ENCODE measurements at places on chromosomes 3 and 15. TPM values are rescaled to one million over a fixed set of nuclear protein-coding genes. Genes with fewer than 3 reads are reported as not detected.

- H3K4me3 ChIP-seq = no peak overlapping the region
- DNase-seq = no peak
- H3K27me3 ChIP-seq = peaks cover 37% of the 10 kb centered on the region
- peaks cover 11% of the 10 kb centered on the region for H3K4me1 ChIP-seq
- H3K36me3 ChIP-seq = no peaks in the 10 kb centered on the region
Observed at GRCh38 chr15:65207280-65207840, 3.9 kb downstream of the CILP start.

The RPL15 gene
- 2,579 TPM for total RNA-seq

DNA sequence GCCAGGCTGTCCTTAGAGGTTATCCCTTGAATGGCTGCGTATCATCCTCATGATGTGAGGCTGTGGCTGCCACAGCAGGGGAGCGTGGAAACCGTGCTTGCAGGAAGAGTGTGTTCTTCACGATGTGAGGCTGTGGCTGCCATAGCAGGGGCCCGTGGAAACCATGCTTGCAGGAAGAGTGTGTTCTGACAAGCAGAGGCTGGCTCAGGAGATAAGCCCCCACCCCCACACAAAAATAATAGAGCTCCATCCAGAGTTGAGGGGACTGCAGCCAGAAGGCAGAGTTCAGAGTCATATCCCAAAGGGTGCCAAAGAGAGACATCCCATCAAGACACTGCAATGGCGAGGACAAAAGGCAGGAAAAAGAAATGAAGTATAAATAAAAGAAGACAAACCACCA, 22.6 kb upstream of the BDH1 start:
- DNase-seq = peak; percentile 31
- H3K27ac ChIP-seq = peak overlapping the region; percentile 9
- H3K36me3 ChIP-seq = no peaks in the 10 kb centered on the region
- H3K4me1 ChIP-seq = peaks cover 20% of the 10 kb centered on the region
- H3K4me3 ChIP-seq = no peak overlapping the region

The IRAK2 gene
- total RNA-seq = 3.1 TPM

The RTP1 gene
- total RNA-seq = not detected

The FRMD4B gene
- 0.25 TPM for total RNA-seq

DNA sequence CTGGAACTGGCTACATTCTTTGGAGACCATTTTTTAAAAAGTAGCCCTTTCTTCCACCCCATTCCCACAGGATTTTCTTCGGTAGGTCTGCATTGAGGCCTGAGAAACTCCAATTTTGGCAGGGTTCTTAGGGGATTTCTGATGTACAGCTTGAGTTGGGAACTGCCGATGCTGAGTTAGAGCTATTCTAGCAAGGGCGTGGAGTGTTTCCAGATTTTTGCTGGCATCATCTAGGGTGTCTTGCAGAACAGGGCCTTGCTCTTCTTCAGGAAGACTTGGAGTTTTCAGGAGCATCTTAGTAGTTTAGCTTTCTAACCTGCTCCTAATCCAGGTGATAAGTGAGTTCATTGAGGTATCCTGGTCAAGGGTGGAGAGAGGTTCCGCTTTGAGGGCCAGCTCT, 41.0 kb downstream of the SV2B start:
- H3K27me3 ChIP-seq = peaks cover 12% of the 10 kb centered on the region
- no peak for DNase-seq
- no peaks in the 10 kb centered on the region for H3K4me1 ChIP-seq
- no peak overlapping the region for H3K4me3 ChIP-seq
- H3K27ac ChIP-seq = no peak overlapping the region
- no peaks in the 10 kb centered on the region for H3K36me3 ChIP-seq

The ALG1L2 gene
- total RNA-seq = not detected

- H3K27me3 ChIP-seq = no peaks in the 10 kb centered on the region
- H3K27ac ChIP-seq = no peak overlapping the region
- H3K4me1 ChIP-seq = no peaks in the 10 kb centered on the region
- no peaks in the 10 kb centered on the region for H3K36me3 ChIP-seq
- no peak overlapping the region for H3K4me3 ChIP-seq
Observed at GRCh38 chr3:155651489-155652218, 93.2 kb downstream of the PLCH1 start.

The ZCWPW2 gene
- 0.60 TPM for total RNA-seq

The ATP10A gene
- 0.04 TPM for total RNA-seq

DNA sequence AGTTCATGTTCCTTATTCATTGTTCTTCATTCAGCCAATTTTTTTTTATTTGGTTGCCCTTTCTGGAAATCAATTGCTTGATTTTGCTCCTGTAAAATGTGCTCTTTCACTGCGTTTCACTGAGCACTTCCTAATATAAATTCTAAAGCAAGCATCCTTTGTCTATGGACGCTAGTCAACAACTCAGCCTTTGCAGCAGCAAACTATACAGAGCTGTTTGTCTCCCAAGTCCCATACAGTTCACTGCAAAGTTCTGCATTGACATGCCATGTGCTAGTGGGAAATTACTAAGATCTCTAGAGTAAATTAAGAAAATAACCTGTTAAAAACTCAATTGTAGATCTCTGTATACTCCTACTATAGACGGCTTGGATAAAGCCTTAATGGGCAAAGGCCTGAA, 130.1 kb upstream of the BHLHE40 start:
- H3K27ac ChIP-seq = peak overlapping the region; percentile 3
- no peak overlapping the region for H3K4me3 ChIP-seq
- peaks cover 30% of the 10 kb centered on the region for H3K4me1 ChIP-seq

GRCh38 chr3:11587766-11588165, 55.9 kb downstream of the VGLL4 start:
- H3K27me3 ChIP-seq = peaks cover 12% of the 10 kb centered on the region
- H3K27ac ChIP-seq = no peak overlapping the region
- no peak overlapping the region for H3K4me3 ChIP-seq
- DNase-seq = no peak
- H3K4me1 ChIP-seq = no peaks in the 10 kb centered on the region

- H3K4me1 ChIP-seq = peaks cover 40% of the 10 kb centered on the region
- no peaks in the 10 kb centered on the region for H3K36me3 ChIP-seq
- H3K27me3 ChIP-seq = no peaks in the 10 kb centered on the region
Observed at GRCh38 chr15:75178171-75178937, 23.3 kb upstream of the C15orf39 start.

DNA sequence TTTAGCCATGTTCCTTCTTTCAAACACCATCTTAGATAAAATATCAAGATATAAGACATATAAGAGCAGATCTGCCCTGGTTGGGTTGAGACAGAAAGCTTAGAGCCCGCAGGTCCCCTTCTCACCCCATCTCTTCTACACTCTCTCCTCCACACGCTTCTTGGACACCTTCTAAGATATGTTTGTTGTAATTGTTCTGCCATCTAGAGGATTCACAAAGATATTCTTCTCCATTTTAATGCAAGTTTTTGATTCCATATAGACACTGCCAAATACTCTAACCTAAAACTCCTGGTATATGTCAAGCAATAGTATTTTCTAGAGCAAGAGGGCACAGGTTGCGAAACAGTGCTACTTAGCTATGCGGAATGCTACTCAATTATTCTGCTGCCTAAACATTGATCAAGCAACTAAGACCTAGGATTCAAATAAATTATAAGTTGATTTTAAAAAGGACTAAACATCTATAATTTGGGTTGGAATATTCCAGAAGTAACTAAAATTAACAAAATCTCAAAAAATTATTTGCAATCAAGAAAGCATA, 6.8 kb downstream of the CHRM5 start:
- no peak for DNase-seq
- H3K4me3 ChIP-seq = no peak overlapping the region
- H3K4me1 ChIP-seq = no peaks in the 10 kb centered on the region
- no peaks in the 10 kb centered on the region for H3K36me3 ChIP-seq
- no peak overlapping the region for H3K27ac ChIP-seq

GRCh38 chr15:85316244-85316934, 64.0 kb upstream of the AKAP13 start:
- DNase-seq = no peak
- peaks cover 5% of the 10 kb centered on the region for H3K27me3 ChIP-seq
- no peaks in the 10 kb centered on the region for H3K4me1 ChIP-seq

GRCh38 chr3:165206454-165207266, 10.5 kb upstream of the SLITRK3 start:
- H3K27me3 ChIP-seq = no peaks in the 10 kb centered on the region
- no peaks in the 10 kb centered on the region for H3K36me3 ChIP-seq
- no peak overlapping the region for H3K27ac ChIP-seq
- H3K4me1 ChIP-seq = no peaks in the 10 kb centered on the region

GRCh38 chr3:108280476-108280875, 15.9 kb upstream of the HHLA2 start:
- no peaks in the 10 kb centered on the region for H3K36me3 ChIP-seq
- H3K27me3 ChIP-seq = no peaks in the 10 kb centered on the region
- H3K4me1 ChIP-seq = no peaks in the 10 kb centered on the region
- no peak overlapping the region for H3K4me3 ChIP-seq
- H3K27ac ChIP-seq = no peak overlapping the region
- DNase-seq = no peak

The CD200 gene
- total RNA-seq = 0.47 TPM

The BCL6 gene
- total RNA-seq = 3.5 TPM

DNA sequence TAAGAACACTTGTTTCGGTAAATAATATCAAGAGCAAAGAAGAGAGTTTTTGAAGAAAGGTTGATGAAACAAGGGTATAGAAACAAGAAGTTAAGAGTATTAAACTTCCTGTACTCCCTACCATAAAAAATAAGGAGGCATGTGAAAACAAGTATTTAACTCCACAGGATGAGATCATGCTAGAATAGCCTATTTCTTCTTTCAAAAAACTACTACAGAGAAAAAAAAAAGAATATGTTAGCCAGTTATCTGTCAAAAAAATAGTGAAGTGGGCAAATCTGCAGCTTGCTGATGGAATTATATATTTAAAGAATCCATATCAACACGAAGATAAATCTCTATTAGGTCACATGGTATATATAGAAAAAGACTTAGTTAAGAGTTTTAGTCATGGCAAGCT, 33.4 kb downstream of the SETD2 start:
- H3K27me3 ChIP-seq = no peaks in the 10 kb centered on the region

DNA sequence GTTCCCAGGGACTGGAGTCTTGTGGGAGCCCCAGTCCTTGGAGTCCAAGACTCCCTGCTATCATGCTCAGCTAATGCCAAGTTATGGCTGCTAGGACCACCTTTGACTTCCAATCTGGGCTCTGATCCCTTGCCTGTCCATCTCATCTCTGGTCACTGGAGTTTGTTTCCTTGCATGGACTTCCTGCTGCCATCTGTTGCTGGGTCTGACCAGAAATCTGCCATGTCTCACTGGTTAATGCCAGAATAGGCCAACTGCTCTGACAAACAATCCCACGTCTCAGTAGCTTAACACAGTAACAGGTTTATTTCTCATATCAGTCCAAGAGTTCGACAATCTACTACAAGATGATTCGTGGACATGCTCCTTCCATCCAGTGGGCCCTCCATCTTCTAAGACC, 10.1 kb upstream of the GLCE start:
- 0 out of 2 replicates have a peak, but pooled peaks cover 4% of the 10 kb centered on the region for H3K27me3 ChIP-seq
- H3K27ac ChIP-seq = no peak overlapping the region
- DNase-seq = no peak
- H3K36me3 ChIP-seq = no peaks in the 10 kb centered on the region

DNA sequence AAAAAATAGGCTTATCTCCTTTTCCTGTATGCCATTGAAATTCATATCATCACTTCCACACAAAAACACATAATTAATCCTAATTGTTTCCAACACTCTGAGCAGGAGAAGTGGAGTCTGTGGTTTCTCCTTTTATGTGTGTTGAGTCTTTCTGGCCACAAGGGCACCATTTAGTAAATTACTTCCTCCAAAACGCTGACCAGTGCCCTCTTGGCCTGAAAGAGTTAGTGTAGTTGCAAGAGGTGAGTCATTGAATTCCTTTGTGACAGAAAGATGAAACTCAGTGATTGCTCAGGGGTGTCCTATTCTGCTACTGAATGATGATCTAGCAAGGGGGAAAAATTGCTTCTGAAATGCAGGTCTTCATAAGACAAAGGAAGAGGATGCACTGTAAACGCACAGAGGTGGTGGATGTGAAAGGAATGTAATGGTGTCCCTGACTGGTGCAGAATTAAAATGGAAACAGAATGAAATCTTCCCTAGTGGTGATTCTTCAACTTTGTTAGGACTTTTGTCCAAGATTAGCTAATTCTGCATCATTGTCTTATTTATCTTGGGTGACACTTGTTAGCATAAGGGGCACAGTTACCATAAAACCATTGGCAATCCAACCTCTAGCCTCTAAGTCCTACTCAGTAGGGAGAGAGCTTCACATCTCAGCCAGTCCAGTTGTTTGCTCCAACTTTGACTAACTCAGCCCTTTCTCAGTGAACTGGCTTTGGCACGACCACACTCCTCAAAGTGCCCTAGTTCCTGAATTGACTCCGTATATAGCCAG, 208.4 kb upstream of the NANOGP8 start:
- H3K27ac ChIP-seq = no peak overlapping the region
- H3K4me1 ChIP-seq = no peaks in the 10 kb centered on the region
- H3K27me3 ChIP-seq = no peaks in the 10 kb centered on the region
- H3K4me3 ChIP-seq = no peak overlapping the region
- no peaks in the 10 kb centered on the region for H3K36me3 ChIP-seq

DNA sequence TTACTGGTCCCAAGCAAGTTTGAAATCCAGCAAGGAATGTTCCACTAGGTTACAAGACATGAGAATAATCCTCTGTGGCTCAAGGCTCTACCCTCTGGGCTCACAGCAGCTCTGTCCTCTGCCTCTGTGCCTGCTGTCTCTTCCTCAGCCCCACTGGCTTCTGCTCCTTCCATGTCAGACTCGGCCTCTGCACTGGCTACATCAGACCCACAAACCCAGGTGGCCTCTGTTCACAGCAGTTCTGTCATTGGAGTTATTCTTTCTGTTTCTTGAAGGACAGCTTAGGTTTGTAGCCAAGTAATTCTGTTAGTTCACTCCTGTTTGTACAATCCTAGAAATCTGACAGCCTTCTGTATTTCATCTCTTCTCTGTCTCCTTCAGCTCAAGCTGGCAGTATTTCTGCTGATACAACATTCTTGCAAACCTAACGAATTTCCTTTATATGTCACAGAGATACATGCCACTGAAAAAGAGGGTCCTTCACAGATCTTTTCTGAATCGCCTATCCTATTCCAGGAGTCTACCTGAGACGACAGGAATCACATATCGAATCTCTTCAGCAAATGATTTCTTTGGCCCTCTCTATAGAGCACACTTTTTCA, 227.8 kb upstream of the PLSCR5 start:
- no peak overlapping the region for H3K27ac ChIP-seq
- DNase-seq = no peak
- H3K36me3 ChIP-seq = no peaks in the 10 kb centered on the region
- no peak overlapping the region for H3K4me3 ChIP-seq

GRCh38 chr3:94336046-94336753, 273.3 kb downstream of the NSUN3 start:
- H3K4me1 ChIP-seq = no peaks in the 10 kb centered on the region
- no peak overlapping the region for H3K4me3 ChIP-seq
